BE2C (cell line): ENCODE measurements at places on chromosomes 16 and 17.

DNA sequence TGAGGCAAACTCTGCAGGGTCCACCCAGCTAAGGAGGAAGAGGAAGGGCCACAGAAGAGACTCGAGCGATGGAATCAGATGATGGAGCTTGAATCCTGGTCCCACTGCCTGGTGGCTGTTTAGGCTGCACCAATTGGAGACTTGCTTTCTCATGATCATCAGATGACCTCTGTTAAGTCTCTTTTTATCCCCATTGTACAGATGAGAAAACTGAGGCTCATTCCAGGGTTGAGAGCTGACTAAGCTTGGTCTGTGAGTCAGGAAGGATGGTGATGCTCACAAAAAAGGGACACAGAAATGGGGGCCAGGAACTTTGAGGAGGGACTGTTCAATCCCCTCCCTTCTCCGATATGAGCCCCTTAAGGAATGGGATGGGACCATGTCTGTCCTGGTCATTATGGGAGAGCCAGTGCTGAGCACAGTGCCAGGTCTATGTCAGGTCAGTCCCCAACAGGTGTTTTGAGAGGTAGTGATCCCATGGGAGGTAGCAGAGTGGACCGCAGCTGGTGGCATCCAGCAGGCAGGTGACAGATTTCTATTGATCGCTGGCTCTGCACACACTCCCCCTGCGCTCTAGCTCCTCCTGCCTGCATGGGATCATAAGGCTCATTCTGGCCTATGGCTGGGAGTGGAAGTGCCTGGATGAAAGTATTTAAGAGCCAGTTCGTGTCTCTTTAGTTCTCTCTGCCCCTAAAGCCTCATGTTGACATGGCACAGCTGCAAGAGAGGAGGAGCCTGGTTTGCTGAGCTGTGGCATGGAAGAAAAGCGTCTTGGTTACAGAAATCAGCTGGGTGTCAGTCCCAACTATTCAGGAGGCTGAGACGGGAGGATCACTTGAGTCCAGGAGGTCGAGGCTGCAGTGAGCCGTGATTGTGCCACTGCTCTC is 27.2 kb downstream of the SNX20 start:
- no peak for DNase-seq

GRCh38 chr16:29688172-29688571 is 9.2 kb downstream of the QPRT start:
- no peak for DNase-seq

GRCh38 chr17:36849871-36850348 is 87.4 kb upstream of the LHX1 start:
- peak; percentile 72 for DNase-seq

GRCh38 chr16:12794486-12795387 is 8.9 kb downstream of the CPPED1 start:
- no peak for DNase-seq
